ENCODE measurements at places on chromosomes 1 and 21.

- DNase-seq: no peak
These were observed 28.7 kb upstream of the BACE2 start for GRCh38 chr21:41139275-41139674.

GRCh38 chr1:164154622-164155021, 404.4 kb upstream of the PBX1 start:
- no peak for DNase-seq

- no peak for DNase-seq
These were observed 26.1 kb downstream of the MAN1C1 start for GRCh38 chr1:25642574-25643108.

GRCh38 chr1:69662321-69662720, 94.6 kb downstream of the LRRC7 start:
- no peak for DNase-seq

DNA sequence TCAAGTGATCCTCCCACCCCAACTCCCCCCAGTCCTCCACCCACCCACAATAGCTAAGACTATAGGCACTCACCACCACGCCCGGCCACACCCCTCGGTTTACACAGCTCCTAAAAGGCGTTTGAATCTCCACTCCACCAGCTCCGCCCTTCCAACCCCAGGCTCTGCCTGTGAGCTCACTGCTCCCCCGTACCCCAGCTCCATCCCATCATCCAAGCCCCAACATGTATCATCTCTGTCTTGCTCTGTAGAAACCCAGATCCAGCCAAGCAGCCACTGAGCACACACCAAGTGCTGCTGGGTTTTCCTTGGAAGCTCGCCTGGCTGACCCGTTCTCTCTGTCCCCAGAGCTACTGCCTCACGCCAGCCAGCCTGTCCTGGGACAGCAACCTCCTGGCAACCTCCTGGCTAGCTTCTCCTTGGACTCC, 12.0 kb upstream of the S100A2 start:
- DNase-seq: no peak

DNA sequence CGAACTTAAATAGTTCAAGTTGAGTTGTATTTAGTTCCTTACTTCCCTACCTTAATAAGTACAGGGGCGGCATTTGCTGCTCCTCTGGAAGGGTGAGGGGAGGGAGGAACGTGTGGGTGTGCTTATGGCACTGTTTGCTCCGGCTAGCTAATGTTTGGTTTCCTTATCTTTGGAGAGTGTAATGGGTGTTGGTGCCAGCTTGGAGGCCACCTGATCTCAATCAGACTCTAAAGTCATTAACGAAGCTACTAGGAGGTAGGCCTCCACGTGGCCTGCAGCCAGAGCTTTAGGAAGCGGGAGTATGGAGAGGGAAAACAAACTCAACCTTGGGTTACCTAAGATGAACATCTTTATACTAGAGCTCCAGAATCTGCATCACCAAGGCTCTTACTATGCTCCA, 43.0 kb upstream of the RAP1A start:
- no peak for DNase-seq

- no peak for DNase-seq
These were observed 87.7 kb downstream of the NPHP4 start for GRCh38 chr1:5904551-5904950.

DNA sequence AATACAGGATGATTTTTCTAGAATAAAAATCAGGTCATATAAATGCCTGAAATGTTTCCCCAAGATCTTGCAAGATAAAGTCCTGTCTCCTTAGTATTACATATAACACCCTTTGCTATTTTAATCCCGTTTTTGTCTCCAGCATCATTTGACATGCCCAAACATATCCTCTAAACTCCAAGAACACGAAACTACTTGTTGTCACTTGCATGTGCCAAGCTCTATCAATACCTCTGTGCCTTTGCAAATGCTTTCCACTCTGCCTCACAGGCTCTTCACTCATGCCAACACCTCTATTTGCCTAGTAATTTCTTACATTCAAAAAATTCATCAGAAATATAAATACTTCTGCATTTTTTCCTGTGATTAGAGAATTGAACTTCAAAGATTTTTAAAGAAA, 37.9 kb downstream of the LRRIQ3 start:
- DNase-seq: no peak

DNA sequence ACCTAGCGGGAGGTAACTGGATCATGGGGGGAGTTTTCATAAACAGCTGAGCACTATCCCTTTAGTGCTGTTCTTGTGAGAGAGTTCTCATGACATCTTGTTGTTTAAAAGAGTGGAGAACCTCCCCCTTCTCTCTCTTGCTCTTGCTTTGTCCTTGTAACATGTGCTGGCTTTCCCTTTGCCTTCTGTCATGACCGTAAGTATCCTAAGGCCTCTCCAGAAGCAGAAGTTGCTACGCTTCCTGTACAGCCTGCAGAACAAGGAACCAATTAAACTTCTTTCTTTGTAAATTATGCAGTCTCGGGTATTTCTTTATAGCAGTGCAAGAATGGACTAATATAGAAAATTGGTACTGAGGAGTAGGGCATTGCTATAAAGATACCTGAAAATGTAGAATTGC, 515.6 kb downstream of the NEGR1 start:
- DNase-seq: no peak

Data from NCI-H187 (cell line).